ENCODE measurements at places on chromosomes 4 and X.

DNA sequence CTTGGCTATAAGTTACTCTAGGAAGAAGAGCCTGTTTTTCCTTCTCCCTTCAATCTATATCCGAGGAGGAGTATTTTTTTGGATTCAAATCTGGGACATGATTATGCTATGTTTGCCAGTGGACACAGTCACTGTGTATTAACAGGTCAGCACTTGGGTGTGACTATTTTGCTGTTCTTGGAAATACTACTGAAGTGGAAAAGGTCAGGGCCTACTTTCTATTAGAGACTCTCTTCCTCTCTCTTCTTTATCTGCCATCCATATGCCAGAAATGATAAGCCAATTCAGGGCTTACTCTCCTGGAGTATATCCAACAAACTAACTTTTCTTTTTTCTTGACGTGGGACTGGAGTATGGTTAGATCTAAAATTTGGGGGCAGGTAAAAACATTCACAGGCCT lies 40.5 kb downstream of the MID1IP1 start:
- no peak for DNase-seq

DNA sequence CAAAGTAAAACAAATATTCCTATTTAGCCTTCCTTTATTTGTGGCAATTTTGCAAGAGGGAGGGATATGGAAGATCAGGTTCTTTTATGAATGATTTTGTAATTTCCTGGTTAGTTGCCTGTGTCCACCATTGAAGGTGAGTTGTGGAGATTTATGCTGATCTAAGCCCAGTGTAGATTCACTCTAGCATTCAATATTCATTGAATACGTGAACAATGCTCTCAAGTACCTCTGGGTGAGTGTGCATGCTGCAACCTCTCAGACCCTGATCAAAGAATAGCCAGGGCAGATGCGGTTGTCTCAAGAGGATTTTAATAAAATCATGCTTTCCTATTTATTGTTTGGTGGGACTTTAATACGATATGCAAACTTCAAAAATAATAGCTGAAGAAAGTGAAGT lies 628.4 kb downstream of the SPRY1 start:
- no peak for DNase-seq

GRCh38 chr4:87150498-87151261 lies 69.7 kb downstream of the KLHL8 start:
- DNase-seq = peak; percentile 14

DNA sequence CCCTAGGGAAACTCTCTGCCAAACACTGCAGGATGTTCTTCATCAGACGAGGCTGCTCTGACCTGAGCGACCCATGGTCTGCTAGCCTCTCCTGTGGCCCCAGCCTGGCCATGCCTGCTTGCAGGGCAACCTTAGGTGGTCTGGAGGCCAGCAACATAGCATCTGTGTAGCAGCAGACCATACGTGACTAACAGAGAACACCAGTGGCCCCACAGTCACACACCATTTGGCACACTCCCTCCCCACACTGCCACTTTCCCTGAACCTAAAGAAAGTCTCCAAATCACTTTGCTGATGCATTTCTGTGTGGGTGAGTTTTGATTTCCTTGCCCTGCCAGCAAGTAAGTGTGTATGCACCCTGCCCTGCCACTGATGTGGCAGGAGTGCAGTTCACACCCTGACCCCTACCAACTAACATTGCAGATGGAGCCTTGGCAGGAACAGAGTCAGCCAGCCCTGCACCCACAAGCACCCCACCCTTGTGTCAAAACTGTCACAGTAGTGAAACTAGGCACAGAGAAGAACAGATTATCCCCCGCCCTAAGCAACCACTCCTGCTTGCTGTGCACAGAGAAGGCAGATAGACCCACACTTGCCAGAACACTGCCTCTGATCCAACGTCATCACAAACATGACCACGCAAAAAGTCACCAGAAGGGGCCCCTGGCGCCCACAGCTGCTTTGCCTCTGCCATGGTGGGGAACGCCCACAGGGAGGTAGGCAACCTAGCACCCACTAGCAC lies 249.1 kb downstream of the SPIN4 start:
- DNase-seq = no peak

DNA sequence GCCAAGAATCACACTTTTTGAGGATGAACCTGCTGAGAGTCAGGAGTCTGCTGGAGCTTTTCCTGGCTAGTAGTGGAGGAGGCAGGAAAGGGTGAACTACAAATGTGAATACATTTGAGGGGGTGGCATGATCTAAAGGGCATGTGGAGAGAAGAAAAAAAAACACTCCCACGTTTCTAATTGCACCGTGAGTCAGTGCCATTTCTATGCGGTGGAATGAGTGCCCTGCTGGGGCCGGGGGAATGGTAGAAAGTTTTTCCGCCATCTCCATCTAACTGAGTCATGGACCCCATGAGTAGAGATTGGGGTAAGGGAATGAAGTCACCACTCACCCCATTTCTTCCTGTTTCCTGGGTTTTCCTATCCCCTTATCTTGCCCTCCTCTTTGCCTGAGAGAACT lies 19.8 kb downstream of the BEX3 start:
- DNase-seq = no peak
